ENCODE measurements at places on chromosomes 1 and 21.

- DNase-seq: no peak
Observed at GRCh38 chr1:117127795-117128194, 6.2 kb upstream of the TRIM45 start.

DNA sequence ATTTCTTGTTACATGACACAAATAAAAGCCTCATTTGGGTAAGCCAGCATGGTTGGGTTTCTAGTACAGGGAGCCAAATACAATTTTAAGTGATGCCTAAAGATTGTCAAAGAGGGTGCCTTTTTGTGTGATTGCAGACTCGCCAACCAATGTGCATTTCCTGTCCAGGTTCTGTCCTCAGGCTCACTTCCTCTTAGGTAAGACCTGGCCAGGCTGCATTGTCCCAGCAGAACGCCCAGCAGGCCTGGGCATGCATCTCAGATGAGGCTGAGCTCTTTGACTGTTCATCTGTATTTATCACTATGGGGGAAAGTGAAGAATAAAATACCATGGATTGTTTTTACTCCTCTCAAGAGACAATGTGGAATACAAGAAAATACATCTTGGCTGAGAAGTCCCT, 49.7 kb downstream of the KCNC4 start:
- no peak for DNase-seq

GRCh38 chr1:203760506-203760905, 4.5 kb upstream of the LAX1 start:
- no peak for DNase-seq

- DNase-seq: no peak
Observed at GRCh38 chr21:32314806-32315205, 16.2 kb downstream of the MRAP start.

GRCh38 chr1:101253976-101254674, 17.3 kb downstream of the S1PR1 start:
- no peak for DNase-seq

DNA sequence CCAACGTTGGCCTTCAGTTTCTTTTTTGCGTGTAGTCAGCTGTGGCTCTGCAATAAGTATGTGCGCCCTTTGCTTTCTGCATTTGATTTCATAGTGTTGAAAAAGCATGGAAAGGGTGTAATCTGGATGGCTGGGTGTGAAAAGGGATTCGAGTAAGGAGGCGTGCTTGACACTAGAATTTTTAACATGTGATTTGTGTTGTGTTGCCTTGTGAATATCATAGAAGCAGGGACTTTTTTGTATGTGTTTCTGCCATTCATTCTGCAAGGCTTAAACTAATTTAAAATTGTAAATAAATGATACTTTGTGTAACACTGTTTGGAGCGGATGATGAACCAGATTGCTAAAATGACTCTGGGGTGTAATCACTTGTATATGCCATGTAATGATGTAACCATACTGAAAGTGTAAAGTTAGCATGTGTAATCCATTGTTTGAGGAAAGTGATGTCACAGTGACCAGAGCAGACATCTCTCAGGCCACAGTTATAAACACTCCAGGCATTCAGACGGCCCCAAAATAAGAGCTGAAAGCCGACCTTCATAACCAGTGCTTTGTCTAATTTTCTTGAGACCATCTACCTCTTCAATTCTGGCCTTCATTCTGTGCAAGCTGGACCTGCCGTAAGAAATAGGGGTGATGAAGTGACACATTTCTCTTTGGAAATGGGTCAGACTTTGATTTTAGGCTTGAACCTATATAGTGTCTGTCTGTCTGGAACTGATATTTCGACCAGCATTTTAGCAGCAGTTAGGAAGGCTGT, 618 bp downstream of the SH3BGR start:
- DNase-seq: no peak

DNA sequence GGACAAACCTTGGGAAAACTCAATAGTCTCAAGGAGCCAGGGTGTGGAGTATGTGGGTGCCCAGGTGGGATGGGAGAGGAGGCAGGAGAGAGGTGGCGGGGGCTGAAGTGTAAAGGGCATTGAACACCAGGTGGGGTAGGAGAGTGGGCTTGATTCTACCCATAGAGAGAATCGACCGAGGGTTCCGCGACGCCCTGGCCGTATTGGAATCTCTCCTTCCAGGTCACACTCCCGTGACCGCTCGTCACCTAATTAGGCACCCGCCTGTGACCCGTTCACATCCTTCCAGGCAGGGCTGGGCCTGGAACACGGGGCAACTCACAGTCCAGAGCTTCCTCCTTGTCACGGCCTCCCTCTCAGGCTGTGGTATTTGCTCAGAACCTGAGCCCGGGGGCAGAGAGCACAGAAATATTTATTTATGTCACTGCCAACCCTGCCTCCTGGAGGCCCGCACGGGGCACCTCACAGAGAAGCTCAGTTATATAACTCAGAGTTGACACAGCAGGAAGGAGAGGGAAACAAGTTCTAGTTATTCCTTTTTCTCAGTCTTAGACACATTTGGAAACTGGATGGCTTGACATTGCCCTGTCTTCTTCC, 12.0 kb downstream of the NCMAP start:
- DNase-seq: no peak

DNA sequence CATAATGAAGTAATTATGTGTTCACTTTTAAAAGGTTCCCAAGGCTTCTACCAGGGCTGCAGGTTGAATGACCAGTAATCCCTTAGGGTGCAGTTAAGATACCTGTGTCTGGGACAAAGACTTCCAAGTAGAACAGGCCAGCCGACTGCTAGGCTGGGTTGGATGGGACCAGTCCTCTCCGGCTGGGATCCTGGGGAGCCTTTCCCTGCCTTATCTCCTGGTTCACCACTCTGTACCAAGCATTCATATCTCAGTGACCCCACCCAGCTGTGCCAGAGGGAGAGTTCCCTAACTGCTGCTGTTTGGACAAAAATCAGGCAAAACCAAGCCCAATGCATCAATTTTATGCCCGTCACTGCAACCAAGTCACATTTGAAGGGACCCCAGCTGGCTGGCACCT, 116.2 kb upstream of the ATP1A1 start:
- DNase-seq: no peak

DNA sequence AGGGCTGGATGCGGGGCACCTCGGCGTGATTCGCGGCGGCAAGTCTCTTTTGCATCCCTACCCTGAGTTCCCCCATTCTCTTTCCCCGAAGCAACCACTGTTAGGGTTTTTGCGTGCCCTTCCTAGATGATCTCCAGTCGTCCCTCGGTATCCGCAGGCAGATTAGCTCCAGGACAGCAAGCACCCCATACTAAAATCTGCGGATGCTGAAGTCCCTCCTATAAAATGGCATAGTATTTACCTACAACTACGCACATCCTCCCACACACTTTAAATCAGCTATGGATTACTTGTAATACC, 22.8 kb upstream of the CFAP126 start:
- no peak for DNase-seq

DNA sequence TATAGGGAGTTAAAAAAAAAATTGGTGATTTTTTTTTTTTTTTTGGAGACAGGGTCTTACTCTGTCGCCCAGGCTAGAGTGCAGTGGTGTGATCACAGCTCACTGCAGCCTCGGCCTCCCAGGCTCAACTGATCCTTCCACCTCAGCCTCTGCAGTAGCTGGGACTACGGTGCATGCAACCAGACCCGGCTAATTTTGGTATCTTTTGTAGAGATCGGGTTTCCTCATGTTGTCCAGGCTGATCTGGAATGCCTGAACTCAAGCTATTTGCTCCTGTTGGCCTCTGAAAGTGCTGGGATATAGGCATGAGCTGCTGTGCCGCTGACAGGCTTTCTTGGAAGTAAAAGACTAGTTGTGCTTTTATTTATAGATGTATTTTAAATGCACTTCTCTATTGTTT, 3.0 kb downstream of the CDC42 start:
- DNase-seq: no peak

DNA sequence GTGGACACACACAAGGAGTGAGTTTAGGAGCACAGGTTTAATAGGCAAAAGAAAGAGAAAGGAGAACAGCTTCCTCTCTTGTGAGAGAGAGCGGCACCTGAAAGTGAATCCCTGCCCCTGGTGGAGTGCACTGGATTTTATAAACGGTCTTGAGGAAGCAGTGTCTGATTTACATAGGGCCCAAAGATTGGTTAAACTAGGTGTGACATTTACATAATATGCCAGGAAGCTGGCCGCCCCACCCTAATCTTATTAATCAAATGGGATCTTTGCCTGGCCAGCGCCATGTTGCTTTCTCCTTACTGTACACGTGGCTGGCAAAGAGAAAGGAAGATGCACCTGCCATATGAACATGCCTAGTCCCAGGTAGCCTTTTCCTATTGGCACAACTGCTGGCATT, 38.7 kb downstream of the CFH start:
- DNase-seq: no peak

DNA sequence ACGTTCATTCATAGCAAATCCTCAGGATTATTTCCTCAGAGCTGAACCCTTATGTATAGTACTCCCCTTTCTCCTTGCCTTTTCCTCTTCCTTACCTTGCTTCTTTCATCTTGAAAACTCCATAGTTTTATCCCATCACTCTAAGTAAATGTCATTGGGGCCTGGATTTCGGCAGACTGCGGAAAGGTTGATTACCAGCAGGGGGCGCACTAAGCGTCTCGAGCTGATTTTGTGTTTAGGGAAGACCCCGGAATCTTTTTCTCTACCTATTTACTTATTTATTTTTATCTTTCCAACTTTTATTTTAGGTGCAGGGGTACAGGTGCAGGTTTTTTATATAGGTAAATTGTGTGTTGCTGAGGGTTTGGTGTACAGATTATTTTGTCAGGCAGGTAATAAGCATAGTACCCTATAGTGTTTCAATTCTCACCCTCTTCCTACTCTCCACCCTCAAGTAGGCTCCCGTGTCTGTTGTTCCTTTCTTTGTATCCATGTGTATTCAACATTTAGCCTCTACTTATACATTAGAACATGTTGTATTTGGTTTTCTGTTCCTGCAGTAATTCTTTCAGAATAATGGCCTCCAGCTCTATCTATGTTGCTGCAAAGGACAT, 11.4 kb upstream of the MTARC1 start:
- DNase-seq: no peak

DNA sequence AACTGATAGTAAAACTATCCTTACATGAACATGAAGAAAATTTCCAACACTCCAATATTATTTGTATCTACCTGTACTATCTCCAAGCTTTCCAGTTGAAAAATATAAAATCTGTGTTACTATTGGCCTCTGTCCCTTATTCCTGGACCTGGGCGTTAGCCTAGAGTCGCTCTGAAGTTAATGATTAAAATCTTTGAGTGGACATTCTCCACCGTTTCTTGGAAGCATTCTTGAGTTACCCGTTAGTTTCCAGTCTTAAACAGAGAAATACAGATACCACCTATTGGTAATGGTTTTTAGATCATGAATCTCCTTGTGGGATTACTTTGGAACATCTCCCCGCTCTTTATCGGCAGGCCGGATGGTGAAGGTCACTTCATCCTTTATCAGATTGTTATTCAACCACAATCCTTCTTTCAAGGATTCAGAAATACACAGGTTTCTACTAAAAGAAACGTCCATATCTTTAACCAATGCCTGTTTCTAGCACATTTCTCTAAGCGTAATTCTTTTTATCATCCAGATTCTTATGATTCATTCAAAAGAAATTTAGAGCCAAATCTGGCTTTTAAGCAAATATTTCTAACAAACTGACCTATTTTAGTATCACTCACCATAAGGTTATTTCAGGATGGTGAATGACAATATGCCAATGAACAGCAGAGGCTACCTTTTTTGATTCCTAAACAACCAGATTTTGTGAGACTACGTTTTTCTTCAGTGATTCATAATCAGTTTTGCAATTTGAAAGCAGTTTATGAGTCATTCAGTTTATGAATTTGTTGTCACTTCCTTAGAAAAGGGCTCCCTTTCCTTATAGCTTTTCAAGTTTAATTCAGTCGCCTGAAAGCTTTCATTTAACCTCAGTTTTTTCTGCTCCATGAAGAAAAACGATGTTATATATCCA, 70.2 kb upstream of the ERRFI1 start:
- no peak for DNase-seq

DNA sequence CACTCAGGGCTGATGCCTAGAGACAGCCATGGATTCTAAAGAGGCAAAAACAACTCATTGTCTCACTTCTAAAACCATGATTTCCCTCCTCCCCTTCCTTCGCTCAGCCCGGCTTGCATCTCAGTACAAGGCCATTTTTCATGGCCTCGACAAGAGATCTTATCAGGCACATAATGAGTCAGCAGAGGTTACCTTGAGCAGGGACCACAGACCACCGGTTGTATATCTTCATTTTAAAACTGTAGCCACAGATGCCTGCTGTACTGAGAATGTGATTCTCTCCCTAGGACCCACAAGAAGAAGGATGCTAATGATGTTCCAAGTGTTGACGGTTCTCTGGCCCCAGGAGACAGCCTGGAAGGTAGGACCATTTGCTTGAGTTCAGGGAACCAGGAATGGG, 331.9 kb downstream of the AJAP1 start:
- no peak for DNase-seq

- DNase-seq: peak; percentile 79
Observed at GRCh38 chr1:26695356-26696118, at the start of gene ARID1A. ARID1A (plus strand) TSS chr1:26696015; CDS start chr1:26696404, 389 bp downstream.

Data from RWPE2 (cell line).